Panc1 (cell line): ENCODE measurements at places on chromosomes 5 and 9.

- DNase-seq = no peak
- no peaks in the 10 kb centered on the region for H3K27me3 ChIP-seq
- H3K4me1 ChIP-seq = no peaks in the 10 kb centered on the region; the same call in 1 of the 2 replicates
- H3K36me3 ChIP-seq = no peaks in the 10 kb centered on the region
- H3K27ac ChIP-seq = no peak overlapping the region
Observed at GRCh38 chr9:107270082-107270481, 13.0 kb upstream of the RAD23B start.

- peak; percentile 80 for DNase-seq
- peaks cover 12% of the 10 kb centered on the region for H3K4me1 ChIP-seq
- H3K4me3 ChIP-seq = peak overlapping the region; percentile 36; the same call in 1 of the 2 replicates
- H3K27ac ChIP-seq = peak overlapping the region; percentile 77
Observed at GRCh38 chr5:90020575-90021538, 388.7 kb downstream of the CETN3 start.

DNA sequence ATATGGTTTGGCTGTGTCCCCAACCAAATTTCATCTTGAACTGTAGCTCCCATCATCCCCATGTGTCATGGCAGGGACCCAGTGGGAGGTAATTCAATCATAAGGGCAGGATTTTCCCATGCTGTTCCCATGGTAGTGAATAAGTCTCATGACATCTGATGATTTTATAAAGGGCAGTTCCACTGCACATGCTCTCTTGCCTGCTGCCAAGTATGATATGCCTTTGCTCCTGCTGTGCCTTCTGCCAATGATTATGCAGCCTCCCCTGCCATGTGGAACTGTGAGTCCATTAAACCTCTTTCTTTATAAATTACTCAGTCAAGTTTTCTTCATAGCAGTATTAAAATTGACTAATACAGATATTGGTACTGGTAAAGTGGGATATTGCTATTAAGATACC, 42.4 kb downstream of the MARCHF11 start:
- H3K4me3 ChIP-seq = no peak overlapping the region
- H3K27me3 ChIP-seq = no peaks in the 10 kb centered on the region
- no peaks in the 10 kb centered on the region for H3K4me1 ChIP-seq
- no peak for DNase-seq

DNA sequence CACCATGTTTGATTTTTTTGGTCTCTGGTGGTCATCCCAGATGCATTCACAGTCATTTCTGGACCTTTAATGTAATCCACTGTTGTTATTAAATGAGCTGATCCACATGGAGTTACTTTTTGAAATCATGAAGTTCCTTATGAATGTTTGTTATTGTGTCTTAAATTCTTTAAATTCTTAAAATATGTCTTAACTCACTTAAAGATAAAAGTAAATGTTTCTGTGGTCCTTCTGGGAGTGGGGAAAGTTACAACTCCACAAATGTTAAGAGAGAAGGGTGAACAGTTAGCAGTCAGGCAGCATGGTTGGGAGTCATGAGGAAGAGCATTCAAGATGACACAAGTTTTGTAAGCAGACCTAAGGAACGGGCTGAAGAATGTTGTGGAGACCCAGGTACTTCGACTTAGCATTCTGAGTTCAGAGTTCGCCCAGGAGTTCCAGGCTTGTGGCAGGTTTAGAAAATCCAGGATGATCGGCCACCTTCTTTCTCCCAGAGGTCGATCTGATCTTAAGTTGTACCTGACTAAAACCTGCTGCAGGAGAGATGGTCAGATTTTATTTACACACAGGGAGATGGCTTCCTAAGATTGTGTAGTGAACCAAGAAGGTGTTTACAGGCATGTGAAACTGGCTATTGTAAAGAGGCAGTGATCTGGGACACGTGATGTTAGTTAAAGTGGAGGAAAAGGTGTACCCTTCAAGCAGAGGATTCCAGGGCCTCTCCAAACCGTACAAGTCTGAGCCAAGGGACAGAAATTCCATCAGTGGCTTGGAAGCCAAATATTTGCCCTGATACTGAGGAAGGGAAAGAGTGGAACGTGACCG, 17.2 kb downstream of the SLC1A1 start:
- no peak overlapping the region for H3K27ac ChIP-seq
- H3K4me3 ChIP-seq = no peak overlapping the region
- no peaks in the 10 kb centered on the region for H3K4me1 ChIP-seq
- no peaks in the 10 kb centered on the region for H3K27me3 ChIP-seq
- H3K36me3 ChIP-seq = no peaks in the 10 kb centered on the region

DNA sequence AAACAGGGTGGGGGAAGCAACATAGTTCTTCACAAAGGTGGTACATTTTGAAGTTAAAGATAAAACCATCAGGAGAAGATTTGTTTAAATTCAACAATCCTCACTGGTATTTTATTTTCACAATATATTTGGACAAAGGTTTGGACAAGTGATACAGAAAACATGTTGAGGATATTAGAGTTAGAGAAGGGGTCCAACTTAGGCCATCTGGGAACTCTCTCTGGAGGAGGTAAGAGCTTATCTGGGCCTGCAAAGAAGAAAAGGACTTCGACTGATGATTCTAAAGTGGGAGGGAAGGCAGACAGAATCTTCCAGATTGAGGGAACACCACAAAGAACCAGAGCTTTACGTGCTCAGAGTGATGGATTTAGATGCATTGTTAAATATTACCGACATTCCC, 58.5 kb downstream of the SGCD start:
- H3K27me3 ChIP-seq = no peaks in the 10 kb centered on the region
- no peak overlapping the region for H3K4me3 ChIP-seq
- no peak for DNase-seq
- H3K27ac ChIP-seq = no peak overlapping the region
- no peaks in the 10 kb centered on the region for H3K36me3 ChIP-seq

DNA sequence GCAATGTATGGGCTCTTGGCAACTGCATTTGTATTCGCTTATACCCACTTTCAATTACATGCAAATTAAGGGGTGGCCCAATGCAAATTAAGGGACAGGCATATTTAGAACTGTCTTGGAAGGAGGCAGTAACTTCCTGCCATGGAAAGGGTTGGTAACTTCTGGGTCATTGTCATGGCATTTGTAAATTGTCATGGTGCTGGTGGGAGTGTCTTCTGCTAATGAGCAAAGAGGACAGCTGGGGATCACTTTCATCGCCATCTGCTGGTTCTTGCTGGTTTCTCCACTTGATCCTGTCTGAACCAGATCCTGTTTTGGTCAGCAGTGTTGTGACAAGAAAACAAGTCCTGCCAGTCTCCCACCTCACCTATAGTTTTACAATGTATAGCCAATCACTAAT, 23.3 kb upstream of the UGT3A2 start:
- DNase-seq = no peak
- no peaks in the 10 kb centered on the region for H3K4me1 ChIP-seq
- H3K4me3 ChIP-seq = no peak overlapping the region

DNA sequence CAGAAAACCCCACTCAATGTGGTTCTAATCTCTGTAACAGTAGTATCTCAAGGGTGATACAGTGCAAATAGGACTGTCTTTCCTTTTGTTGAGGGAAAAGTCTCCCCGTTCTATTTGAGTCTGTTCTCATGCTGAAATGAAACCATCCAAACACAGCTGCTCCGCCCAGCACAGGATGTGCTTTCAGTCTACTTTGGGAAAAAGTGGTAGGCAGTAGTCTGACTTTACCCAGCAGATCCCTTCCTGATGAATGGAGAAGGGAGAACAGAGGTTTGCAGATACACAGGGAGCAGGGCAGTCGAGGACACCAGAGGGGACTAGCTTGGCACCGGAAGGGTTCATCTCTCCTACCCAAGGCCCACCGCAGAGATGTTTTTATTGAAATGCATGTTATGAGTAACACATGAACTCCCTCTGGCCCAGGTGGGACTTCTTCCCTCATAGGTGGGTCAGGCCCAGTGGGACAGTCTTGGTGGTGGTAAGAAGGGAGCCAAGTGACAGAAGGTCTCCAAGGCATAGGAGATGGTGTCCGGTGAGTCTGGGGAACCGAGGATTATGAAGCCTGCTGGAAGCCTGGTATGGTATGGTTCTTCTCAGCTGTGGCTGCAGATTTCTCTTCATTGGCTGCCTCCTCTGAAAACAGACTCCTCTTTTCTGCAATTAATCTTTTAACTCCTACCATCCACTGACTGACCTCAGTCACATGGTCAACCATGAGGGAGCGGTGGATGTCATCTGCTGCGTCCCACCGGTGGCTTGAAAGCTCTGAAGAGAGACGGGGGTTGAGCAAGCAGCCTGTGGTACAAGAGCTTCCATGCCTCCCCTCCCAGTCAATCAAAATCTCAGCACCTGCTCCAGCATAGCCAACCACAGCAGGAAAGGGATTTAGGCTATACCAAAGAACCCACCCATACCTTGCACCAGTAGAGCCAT, 3.0 kb downstream of the EIF4EBP3 start:
- H3K36me3 ChIP-seq = peaks cover 10% of the 10 kb centered on the region; the same call in 1 of the 2 replicates
- peaks cover 40% of the 10 kb centered on the region for H3K4me1 ChIP-seq
- no peaks in the 10 kb centered on the region for H3K27me3 ChIP-seq
- H3K27ac ChIP-seq = no peak overlapping the region; the same call in 1 of the 2 replicates

GRCh38 chr9:133657120-133657661, 21.0 kb downstream of the DBH start:
- DNase-seq = no peak
- no peak overlapping the region for H3K27ac ChIP-seq
- H3K27me3 ChIP-seq = no peaks in the 10 kb centered on the region; the same call in 1 of the 2 replicates
- H3K4me3 ChIP-seq = no peak overlapping the region

DNA sequence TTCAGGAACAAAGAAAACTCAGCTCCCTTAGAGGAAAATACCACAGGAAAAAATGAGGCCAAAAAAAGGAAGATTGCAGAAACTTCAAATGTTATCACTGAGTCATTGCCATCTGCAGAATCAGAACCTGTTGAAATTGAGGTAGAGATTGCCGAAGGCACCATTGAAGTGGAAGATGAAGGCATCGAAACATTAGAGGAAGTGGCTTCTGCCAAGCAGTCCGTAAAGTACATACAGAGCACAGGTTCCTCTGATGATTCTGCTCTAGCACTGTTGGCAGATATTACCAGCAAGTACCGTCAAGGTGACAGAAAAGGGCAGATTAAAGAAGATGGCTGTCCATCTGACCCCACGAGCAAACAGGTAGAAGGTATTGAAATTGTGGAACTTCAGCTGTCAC, 30.8 kb upstream of the NIM1K start:
- DNase-seq = no peak
- H3K4me3 ChIP-seq = no peak overlapping the region
- H3K4me1 ChIP-seq = no peaks in the 10 kb centered on the region
- no peak overlapping the region for H3K27ac ChIP-seq
- H3K36me3 ChIP-seq = peaks cover 18% of the 10 kb centered on the region; the same call in 1 of the 2 replicates

GRCh38 chr5:98865690-98866089, 63.1 kb downstream of the CHD1 start:
- H3K4me1 ChIP-seq = no peaks in the 10 kb centered on the region; the same call in 1 of the 2 replicates
- H3K4me3 ChIP-seq = no peak overlapping the region
- DNase-seq = no peak
- H3K27me3 ChIP-seq = no peaks in the 10 kb centered on the region
- peaks cover 68% of the 10 kb centered on the region for H3K36me3 ChIP-seq

DNA sequence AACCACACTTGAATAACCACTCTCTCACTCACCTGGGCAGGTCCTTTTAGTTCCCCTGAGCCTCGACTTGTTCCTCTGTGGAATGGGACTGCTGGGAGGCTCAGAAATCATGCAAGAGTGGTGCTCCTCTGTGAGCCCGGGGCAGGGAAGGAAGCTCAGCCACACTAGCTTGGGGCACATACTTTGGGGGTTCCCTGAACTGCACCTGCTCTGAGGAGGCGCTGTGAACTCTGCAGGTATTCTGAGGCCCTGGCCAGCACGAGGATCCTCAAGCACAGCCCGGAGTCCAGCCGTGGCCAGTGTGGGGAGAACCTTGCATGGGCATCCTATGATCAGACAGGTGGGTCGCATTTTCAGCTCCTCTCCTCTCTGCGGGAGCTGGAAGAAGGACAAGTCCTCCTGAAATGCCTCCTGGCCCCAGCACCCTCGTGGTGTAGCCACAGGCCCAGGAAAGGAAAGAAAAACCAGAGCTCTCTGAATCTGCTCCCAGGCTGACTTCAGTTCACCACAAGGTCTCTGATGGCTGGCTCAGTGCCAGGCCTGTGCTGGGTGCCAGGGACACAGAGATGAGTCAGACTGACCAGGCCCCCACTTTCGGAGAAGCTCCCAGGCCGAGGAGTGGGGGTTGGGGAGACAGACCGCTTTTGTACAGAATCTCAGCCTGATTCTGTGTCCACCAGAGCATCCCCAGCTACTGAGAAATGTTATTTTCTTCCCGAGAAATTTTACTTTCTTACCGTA, 11.9 kb downstream of the GLIPR2 start:
- peaks cover 6% of the 10 kb centered on the region for H3K4me1 ChIP-seq
- DNase-seq = no peak
- H3K27ac ChIP-seq = no peak overlapping the region
- no peaks in the 10 kb centered on the region for H3K27me3 ChIP-seq

GRCh38 chr5:113804943-113805342, 291.4 kb downstream of the YTHDC2 start:
- no peak for DNase-seq
- no peaks in the 10 kb centered on the region for H3K4me1 ChIP-seq
- H3K27ac ChIP-seq = no peak overlapping the region
- no peaks in the 10 kb centered on the region for H3K36me3 ChIP-seq

GRCh38 chr5:115170134-115170928, 623 bp upstream of the TRIM36 start:
- H3K4me3 ChIP-seq = peak overlapping the region; percentile 73
- no peaks in the 10 kb centered on the region; the same call in 1 of the 2 replicates for H3K4me1 ChIP-seq
- H3K27ac ChIP-seq = no peak overlapping the region

- no peak overlapping the region for H3K27ac ChIP-seq
- H3K4me3 ChIP-seq = no peak overlapping the region
- H3K4me1 ChIP-seq = no peaks in the 10 kb centered on the region; the same call in 1 of the 2 replicates
- no peaks in the 10 kb centered on the region for H3K36me3 ChIP-seq
Observed at GRCh38 chr9:32291370-32291769, 93.1 kb upstream of the ACO1 start.

GRCh38 chr9:18542837-18543405, 69.0 kb downstream of the ADAMTSL1 start:
- no peak overlapping the region for H3K4me3 ChIP-seq
- H3K36me3 ChIP-seq = no peaks in the 10 kb centered on the region
- no peaks in the 10 kb centered on the region for H3K4me1 ChIP-seq
- H3K27me3 ChIP-seq = no peaks in the 10 kb centered on the region
- no peak for DNase-seq
- no peak overlapping the region for H3K27ac ChIP-seq

DNA sequence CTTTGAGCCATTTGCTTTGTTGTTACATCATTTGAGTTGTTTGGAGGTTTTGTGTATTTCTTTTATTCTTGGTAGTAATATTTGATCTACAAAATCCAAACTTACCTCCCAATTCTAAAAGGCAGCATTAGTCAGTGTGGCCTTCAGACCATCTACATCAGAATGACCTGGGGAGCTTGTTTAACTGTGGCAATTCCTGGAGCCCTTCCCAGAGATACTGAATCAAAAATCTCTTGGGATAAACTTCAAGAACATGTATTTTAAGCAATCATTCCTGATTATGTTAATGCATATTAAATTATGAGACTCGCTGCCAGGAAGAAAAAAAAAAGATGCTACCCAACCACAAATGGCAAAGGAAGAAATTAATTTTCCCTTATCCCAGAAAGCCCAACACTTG, 268.9 kb upstream of the PDE4D start:
- H3K36me3 ChIP-seq = no peaks in the 10 kb centered on the region
- no peak overlapping the region for H3K4me3 ChIP-seq
- H3K27me3 ChIP-seq = no peaks in the 10 kb centered on the region
- H3K4me1 ChIP-seq = no peaks in the 10 kb centered on the region
